T-cell (primary cell): ENCODE measurements at places on chromosomes 11 and 22. TPM values are rescaled to one million over a fixed set of nuclear protein-coding genes. Genes with fewer than 3 reads are reported as not detected.

GRCh38 chr11:1289211-1289935 is 20.1 kb downstream of the TOLLIP start:
- no peak for DNase-seq

- DNase-seq = no peak
These were observed 17.5 kb upstream of the GCAT start for GRCh38 chr22:37790234-37790633.

DNA sequence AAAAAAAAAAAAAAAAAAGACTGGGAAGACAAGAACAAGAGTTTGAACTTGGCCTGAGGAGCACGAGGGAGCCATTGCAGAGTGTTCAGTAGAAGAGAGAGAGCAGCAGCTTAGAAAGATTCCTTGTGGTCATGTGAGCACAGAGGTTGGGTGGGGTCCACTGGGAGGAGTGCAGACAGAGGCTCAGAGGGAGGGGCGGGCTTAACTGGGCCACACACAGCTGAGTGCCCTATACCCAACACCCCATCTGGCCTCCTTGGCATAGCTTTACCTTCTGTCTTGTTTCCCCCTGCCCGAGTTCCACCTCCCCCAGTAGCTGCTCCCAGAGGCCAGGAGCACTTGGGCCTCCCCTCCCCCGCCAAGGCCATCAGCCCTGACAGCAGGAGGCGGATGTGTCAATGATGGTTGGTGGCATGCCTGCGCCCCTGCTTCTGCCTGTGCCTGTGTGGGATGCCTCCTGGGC is 12.1 kb downstream of the C11orf86 start:
- DNase-seq = no peak

The GLYATL2 gene
- total RNA-seq = not detected

GRCh38 chr11:66510990-66511339 is 530 bp downstream of the BBS1 start:
- DNase-seq = no peak

The NCAM1 gene
- 1.1 TPM for total RNA-seq

- no peak for DNase-seq
These were observed 432.7 kb downstream of the TBC1D22A start for GRCh38 chr22:47195156-47195483.

The OR8G5 gene
- total RNA-seq = not detected

The MUC6 gene
- 0.23 TPM for total RNA-seq

- DNase-seq = no peak
These were observed 196.7 kb upstream of the TBCEL start for GRCh38 chr11:120827198-120827597.

- DNase-seq = no peak
These were observed 208.5 kb downstream of the TENM4 start for GRCh38 chr11:79232346-79232745.

The RFPL3 gene
- not detected for total RNA-seq

DNA sequence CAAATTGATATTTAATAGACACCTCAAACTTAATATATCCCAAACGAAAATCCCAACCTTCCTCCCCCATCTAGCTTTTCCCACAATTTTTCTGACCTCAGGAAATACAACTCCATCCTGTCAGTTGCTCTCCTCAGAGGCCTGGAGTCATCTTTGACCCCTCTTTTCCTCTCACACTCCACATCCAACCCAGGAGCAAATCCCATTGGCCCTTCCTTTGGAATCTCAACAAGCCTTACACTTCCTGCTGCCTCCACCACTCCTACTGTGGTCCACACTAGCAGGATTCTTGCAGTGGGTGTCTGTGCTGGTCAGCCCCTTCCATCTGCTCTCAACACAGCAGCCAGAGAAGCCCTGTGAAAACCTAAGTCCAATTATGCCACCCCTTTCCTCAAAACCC is 39.3 kb upstream of the RFPL3 start:
- DNase-seq = no peak

DNA sequence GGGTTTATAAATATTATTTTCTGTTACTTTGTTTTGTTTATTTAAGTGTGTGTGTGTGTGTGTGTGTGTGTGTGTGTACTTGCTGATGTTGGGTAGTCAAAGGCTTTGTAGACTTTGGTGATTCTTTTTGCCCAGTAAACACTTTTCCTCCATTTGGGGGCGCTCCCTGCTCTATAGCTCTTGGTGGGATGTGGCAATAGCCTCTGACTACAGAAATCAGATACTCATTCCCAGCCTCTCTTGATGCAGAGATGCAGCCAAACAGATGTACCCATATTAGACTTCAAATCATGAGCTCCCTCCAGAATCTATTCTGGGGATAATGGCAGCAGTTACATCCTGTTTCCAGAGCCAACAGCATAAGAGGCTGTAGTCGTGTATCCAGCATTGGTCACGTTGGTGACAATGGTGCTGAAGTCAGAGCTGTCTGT is 33.4 kb upstream of the APOL5 start:
- DNase-seq = no peak

DNA sequence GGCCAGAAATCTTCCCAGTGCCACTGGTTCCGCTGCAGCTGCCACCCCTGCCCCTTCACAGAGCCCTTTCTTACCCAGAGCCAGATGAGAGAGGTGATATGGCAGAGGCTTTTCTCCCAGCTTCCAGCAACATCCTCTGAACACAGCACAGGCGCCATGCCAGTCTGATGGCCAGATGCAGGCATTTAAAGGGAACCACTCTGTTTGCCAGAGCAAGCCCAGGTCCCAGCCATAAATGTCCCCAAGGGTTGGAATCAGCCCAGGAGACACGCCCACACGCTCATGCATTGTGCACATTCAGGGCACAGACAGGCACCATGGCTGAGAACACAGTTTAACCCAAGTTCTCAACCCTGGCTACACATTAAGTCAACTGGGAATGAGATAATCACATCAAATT is 114.3 kb upstream of the CSNK2A3 start:
- no peak for DNase-seq

GRCh38 chr11:2211113-2211971 is 39.7 kb upstream of the TH start:
- no peak for DNase-seq

DNA sequence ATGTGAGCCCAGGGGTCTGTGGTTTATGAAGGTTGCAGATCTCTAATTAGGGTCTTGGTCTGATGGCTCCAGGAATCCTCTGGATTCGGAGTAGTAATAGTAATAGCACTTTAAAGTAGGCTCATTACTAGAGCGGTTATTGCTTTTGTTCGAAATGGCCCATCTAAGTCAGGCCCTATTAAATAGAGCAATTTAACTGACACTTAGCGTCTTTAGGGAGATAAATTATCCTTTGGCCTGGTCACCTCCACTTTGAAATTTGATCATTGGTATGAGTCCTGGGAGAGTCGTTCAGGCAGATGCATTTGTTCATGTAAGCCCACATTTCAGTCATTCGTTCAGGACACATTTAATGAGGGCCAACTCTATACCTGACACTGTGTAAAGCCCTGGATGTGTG is 54.8 kb downstream of the LDLRAD3 start:
- no peak for DNase-seq

The NAV2 gene
- total RNA-seq = 3.0 TPM

The ROBO4 gene
- not detected for total RNA-seq

The DUSP8 gene
- total RNA-seq = 64.3 TPM

DNA sequence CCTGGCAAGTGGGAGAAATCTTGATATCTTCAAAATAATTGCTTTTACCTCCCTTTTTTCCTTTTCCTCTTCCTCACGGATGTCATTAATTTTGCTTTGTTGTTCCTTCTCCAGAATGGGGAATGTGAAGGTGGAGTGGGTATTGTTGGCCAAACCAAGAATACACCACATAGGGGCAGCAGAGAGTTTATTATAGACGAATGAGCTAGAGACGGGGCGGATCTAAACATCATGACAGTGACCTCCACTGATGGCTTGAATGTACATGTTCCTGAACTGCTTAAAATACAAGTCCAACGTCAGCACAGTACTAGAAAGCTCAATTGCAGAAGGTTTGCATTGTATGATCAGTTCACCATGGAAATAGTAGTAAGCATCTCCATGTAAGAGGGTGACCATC is 122.3 kb upstream of the SNX19 start:
- DNase-seq = no peak

The MMP27 gene
- total RNA-seq = not detected
